ENCODE measurements at places on chromosomes 1 and 21.

- no peak for DNase-seq
These were observed 20.2 kb upstream of the POGZ start for GRCh38 chr1:151479462-151479861.

- DNase-seq, result no peak
These were observed 42.1 kb upstream of the DIP2A start for GRCh38 chr21:46416551-46416950.

- no peak for DNase-seq
These were observed 41.0 kb downstream of the KCNN3 start for GRCh38 chr1:154829062-154829461.

DNA sequence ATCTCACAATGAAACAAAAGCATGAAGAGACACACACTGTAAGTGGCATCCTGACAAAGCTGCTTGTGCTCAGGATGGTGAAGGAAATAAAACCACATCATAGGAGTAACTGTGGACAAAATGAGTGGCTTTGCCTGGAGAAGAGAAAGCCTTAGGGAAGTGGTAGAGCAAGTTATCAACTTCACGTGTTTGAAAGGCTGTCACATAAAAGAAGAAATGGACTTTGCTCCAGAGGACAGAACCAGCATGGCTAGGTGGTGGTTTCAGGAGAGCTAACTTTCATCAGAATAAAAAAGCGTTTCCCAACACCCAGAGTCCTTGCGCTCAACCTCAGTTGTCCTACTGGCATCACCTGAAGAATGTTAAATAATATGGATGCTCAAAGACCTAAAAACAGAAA lies 139.9 kb downstream of the SETD4 start:
- no peak for DNase-seq

DNA sequence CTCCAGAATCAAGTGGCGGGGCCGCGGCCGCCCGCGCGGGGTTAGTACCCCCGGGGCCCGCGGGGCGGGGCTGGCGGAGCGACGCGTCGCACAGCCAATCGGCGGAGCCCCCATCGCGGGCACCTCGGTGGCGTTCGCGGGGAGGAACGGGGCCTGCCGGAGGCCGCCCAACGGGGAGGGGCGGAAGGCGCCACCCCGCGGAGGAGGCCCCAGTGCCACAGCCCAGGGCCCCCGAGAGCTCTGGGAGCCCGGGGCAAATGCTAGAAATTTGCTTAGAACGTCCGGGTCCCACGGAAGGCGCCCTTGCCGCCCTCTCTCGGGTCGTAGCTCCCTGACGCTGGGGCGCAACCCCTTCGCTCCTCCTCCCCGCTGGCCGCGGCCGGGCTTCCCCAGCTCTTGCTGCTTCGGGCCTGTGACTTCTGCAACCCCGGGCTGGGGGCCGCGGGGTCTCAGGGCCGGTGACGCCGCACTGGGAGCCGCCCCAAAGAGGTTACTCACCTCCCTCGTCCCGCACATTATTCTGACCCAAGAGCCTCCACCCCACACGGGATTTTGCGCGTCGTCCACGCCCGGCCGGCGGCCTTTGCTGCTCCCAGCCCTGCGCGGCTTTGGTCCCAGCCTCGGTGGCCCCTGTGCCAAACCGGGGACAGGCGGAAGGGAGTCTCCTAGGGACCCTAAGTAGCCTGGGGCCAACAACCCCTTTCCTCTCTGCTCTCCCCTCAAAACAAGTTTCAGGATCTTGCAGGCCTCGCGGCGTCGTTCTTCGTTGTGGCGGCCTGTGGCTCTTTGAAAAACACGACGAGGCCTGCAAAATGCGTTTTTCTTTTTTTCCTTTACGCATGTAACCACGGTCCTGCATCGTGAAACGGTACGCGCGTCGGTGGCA lies at the start of gene RUNX3:
RUNX3 (minus strand) TSS at position 17 of the 886 bp plus-strand sequence. CDS start 408 bp downstream, outside the sequence.
- DNase-seq, result no peak

GRCh38 chr1:236760480-236760879 lies 34.6 kb upstream of the MTR start:
- no peak for DNase-seq

DNA sequence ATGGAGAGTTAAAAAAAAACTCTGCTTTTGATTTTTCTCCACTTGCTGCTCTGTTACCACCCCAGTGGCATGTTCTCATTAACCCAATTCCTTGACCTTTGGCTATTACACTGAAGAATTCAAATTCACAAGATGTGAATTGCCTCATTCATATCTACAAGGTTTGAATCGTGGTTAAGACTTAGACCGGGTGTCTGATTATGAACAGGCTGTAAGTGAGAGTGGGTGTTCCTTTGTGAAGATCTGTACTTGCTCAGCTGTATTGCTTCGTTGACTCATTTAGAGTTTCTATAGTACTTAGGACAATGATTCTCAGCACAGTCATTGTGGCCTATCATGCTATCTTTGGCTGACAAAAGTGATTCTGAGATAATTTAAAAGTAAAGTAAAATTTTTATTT lies 36.4 kb downstream of the DNM3 start:
- DNase-seq, result no peak

DNA sequence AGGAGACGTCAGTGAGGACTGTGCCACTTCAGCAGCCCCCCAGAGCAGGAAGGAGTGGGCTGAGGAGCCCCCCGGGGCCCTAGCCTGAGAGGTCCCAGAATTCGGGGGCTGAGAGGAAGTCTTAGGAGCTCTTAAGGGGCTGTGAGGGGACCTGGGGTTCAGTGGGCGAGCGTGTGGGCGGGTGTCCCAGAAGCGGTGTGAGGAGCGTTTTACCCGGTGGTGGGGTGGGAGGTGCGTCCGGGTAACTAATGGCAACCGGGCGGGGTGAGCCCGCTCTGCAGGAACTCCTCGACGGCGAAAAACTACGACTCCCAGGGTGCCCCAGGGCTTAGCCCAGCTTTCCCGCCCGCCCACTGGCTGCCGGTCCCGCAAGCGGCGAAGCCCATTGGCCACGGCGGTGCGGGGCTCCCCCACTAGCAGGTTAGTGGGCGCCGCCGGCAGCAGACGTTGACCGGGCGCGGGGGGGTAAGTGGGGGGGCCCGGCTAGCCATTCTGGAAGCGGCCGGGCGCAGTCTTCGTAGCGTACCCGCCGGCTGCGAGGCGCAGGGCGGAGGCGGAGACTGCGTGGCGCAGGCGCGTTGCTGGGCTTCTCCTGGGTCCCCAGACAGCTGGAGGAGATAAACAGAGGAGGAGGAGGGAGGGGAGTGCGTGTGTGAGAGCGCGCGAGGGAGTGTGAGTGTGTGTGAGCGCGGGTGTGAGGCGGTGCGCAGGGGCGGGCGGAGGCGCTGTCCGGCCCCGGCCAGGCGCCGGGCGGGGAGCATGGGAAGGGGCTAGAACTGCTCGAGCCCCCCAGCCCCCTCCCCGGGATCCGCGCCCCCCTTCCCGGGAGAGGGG lies at the start of gene WDTC1:
WDTC1 (plus strand) TSS at position 584 of the 834 bp plus-strand sequence. CDS start 26,423 bp downstream, outside the sequence.
- peak; percentile 87 for DNase-seq

DNA sequence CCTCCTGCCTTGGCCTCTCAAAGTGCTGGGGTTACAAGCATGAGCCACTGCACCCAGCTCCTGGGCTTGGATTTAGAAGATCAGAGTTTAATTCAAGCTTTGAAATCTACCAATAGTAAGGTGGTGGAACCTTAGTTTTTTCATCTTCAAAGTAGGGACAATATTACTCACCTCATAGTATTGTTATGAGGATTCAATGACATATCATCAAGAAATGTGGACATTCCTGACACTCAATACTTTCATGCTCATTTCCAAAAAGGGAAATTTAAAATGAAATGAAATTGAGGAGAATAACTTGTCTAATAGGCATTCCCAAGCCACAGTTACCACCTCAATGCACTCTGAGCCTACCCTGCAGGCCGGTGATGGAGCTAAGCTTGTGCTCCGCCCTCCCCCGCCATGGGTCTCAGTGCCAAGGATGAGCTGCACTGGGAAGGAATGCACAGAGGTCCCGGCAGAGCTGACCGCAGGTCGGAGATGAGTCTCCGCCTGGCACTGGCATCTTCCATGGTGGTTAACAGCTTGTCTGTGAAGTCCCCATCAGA lies 56.5 kb upstream of the BCAR3 start:
- DNase-seq, result peak; percentile 78

- DNase-seq, result no peak
These were observed 102.2 kb downstream of the COQ8A start for GRCh38 chr1:227042292-227042691.

DNA sequence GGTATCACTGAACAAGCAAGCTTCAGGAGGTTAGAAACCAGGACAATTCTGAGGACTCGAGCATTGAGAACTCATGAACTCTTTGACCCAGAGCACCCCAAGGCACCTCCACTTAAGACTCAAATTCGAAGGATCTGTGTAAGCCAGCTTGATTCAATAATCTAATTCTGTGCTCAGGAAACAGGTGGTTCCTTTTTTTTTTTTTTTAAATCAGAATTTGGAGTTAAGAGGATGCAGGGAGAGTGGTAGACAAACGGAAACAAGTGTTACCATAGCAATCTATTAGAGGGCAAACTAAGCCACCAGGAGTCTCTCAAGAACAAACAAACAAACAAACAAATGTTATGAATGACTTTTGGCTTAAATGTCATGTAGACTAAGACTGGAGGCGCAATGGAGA lies 53.8 kb upstream of the DPH5 start:
- DNase-seq, result no peak

DNA sequence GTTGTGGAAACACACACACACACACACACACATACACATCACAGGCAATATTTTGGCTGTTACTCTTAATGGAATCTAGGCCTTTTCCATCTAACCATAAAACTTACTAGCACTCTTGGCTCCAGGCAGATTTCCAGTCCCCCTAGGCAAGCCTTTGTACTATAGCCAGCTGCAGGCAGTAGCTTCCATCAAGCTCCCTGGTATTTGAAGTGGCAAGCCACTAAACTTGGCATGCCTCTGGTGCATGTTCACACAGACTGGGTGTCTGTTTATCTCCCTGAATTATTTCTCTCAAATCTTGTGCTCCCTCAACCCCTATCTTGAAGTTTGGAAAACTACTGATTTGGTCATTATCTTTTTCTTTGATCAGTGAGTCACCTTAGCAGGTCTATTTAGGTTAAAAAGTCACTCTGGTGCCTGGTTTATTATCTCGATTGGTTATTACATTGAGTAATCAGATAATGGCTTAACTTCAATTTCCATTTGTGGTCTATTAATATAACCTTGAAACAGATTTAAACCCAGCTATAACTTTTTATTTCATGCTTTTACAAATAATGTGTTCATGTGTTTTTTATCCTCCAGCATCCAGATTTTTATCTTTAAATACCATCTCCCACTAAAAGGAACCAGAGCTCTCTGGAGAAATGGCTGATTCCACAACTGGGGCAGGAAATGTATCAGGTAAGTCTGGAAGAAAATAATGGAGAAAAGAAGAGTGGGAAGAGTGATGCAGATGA lies 2.7 kb upstream of the RBM15 start:
- no peak for DNase-seq

DNA sequence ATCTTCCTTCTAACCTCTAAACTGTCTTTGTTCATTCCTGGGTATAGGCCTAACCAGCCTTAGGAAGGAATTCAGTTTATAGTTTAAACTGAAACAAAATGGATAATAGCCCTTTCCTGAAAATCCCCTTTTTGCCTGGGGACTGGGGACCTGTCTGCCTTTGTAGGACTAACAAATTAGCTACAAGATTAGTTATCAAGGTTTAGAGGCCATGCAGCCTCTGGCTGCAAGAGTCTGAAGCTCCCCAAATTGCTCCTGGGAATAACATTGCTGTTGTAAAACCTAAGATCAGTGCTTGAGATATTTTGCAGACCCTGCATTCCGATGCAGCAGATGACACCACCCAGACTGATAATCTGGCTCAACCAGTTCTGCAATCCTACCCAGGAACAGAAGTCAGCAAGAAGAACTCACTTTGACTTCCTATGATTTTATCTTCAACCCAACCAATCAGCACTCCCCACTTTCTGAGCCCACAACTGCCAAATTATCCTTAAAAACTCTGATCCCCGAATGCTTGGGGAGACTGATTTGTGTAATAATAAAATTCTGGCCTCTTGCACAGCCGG lies 96.6 kb upstream of the ETV3 start:
- no peak for DNase-seq

- no peak for DNase-seq
These were observed 153.3 kb upstream of the RUNX1 start for GRCh38 chr21:35202431-35202830.

- DNase-seq, result no peak
These were observed 31.2 kb downstream of the ARID4B start for GRCh38 chr1:235296729-235297128.

GRCh38 chr1:84975035-84975434 lies 21.9 kb downstream of the MCOLN2 start:
- no peak for DNase-seq

- no peak for DNase-seq
These were observed 39.1 kb upstream of the TRAPPC10 start for GRCh38 chr21:43972850-43973633.

GRCh38 chr1:109578947-109579443 lies 30.6 kb downstream of the GNAI3 start:
- DNase-seq, result no peak

- no peak for DNase-seq
These were observed 109.0 kb upstream of the IPO9 start for GRCh38 chr1:201719812-201720521.

DNA sequence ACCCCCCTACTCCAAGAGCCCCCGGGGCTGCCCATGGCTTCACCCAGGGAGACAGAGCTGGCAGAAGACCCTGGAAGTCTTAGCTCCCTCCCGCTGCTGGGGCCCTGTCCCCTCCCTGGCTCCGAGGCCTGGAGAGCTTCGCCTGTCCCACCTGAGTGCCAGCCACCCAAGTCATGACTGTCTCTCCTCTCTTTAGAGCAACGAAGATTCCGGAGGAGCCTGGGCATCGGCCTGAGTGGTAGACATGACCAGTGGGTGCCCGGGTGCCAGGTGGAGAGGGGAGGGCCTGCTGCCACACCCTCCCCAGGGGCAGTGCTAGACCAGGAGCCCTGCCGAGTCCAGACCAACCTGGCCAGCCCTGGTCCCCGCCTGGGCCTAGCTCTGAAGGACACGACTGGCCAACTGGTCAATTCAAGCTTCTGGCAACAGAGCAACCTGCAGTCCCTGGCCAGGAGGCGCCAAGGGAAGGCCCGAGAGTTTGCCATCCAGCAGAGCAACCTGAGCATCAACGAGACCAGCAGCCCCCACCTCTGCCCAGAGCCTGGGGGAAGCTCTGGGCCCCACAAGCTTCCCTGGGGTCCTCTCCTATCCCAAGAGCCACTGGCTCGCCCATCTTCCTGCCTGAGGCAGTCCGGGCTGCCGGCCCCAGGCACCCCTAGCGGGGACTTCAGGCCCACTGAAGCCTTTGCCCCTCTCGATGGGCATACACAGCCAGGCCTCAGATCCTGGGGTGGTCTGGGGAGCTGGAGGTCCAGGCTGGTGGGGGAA lies 3.9 kb downstream of the C1orf167 start:
- no peak for DNase-seq

DNA sequence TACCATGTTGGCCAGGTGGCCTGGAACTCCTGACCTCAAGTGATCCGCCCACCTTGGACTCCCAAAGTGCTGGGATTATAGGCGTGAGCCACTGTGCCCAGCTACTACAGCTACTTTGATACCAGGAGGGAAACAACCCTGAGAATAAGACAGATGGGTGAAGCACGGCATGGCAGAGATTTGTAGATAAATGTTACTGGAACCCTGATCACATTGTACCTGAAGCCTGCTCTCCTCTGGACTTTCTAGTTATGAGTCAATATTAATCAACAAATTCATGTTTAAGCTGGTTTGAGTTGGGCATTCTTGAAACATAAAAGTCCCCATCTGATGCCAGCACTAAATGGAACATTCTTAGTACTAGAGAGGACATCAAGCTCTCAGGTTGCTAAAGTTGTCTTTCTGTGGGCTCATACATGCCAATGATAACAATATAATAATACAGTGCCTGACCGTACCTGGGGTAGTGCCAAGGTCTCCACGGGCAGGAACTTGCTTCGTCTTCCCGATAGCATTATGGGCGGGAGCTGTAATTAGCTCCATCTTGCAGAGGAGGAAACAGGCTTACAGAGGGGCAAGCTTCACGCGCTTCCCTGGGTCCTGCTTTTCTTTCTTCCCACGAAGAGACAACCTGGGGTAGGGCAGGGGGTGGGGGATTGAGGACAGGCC lies 30.7 kb upstream of the SLC19A1 start:
- DNase-seq, result no peak
